ENCODE measurements at places on chromosomes 12 and 14.
A peak's percentile ranks its signal among the peaks of the same experiment; 100 is the strongest.

GRCh38 chr12:115949675-115950074 lies 327.8 kb downstream of the MED13L start:
- no peak for DNase-seq

GRCh38 chr12:105805730-105806399 lies 332.9 kb downstream of the NUAK1 start:
- no peak for DNase-seq

GRCh38 chr12:88590851-88591250 lies 10.6 kb upstream of the KITLG start:
- DNase-seq = no peak

DNA sequence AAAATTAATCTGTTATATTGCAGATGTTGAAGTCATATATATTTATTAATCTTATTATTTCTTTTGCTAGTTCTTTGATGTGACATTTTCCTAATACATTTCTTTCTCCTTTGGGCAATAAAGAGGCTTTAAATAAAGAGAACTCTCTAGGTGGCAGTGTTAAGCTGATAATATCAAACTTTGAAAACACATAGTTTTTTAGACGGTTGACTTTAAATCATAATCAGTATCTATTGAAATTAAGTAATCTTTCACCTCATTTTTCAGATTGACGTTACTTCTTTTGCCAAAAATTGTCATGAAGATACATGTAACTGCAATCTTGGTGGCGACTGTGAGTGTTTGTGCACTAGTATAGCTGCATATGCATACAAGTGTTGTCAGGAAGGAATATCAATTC lies 130.8 kb upstream of the PTPRQ start:
- DNase-seq = no peak

- peak; percentile 65 for DNase-seq
Observed at GRCh38 chr12:55933799-55934742, 3.1 kb downstream of the DGKA start.

DNA sequence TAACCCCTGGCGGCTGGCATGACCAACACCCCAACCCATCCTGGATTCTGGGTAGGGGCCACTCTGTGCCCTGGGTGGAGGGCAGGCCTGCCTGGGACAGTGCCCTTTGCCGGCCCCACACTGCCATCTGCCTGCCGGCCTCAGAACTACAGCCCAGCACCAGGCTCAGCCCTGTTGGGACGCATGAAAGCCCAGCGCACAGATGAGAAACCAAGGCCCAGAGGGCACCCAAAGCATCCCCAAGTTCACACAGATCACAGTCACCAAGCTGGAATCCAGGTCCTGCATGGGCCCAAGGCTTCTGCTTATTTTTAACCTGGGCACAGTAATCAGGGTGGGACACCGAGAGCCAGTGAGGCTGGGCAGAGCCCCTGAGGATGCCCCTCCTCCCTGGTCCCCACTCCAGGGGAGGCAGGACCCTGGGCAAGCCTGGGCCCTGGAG lies 26.2 kb downstream of the RFLNA start:
- peak; percentile 72 for DNase-seq

GRCh38 chr12:20567413-20567812 lies 127.7 kb upstream of the SLCO1C1 start:
- DNase-seq = no peak

GRCh38 chr12:7376196-7376595 lies 67.8 kb downstream of the CD163L1 start:
- DNase-seq = no peak

DNA sequence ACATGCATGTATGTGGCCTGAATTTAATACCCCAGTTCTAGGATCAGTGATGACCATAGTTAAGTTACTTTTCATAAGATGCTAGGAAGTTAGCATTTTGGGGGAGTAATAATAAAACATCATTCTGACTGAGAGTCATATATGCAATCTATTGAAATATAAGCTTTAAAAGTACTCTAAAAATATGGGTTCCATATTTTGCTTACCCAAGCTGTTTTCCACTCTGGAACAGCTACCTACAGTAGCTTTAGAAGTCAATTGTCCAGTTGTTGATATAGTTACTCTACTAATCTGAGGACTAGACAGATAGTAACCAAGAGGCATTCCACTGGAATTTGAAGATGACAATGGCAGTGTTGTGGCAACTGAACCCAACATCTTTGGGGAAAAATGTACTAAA lies 4.0 kb downstream of the LMNTD1 start:
- DNase-seq = no peak

- DNase-seq = no peak
Observed at GRCh38 chr12:25681580-25681979, 128.5 kb upstream of the LMNTD1 start.

- peak; percentile 24 for DNase-seq
Observed at GRCh38 chr14:104724981-104725771, 1.1 kb downstream of the ADSS1 start.

DNA sequence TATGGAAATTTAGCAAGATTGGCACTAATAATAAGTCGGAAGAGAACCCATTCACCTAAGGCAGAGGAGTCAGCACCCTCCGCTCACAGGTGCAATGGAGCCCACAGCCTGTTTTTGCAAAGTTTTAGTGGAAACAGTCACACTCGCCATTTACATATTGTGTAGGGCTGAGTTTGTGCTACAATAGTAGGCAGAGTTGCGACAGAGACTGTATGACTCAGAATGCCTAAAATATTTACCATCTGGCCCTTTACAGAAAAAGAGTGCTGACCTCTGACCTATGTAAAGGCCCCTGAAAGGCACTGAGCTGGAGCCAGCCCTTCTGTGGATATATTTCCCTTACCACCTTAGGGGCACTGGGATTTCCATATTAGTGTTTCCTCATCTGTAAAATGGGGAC lies 79.0 kb downstream of the PRIMA1 start:
- DNase-seq = no peak

DNA sequence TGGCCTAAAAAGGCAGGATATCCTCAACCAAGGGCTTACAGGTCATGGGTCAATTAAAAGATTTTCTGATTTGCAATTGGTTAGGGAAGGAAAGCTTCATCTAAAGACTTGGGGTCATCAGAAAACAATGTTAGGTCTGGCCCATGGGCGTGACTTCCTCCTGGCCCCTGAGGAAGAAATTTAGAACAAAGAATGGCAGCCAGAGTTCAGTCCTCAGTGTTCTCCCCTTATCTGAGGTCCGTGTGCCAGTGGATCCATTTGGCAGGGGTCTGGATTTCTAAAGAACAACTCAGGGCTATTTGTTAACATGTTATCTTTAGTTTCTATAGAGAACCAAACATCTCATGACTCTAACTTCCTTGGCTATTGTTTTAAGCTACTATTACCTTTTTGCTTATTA lies 27.8 kb upstream of the NFYB start:
- DNase-seq = no peak

GRCh38 chr12:106287364-106287763 lies 15.2 kb upstream of the TCP11L2 start:
- DNase-seq = no peak

GRCh38 chr12:96250119-96250685 lies 56.0 kb downstream of the ELK3 start:
- no peak for DNase-seq

- no peak for DNase-seq
Observed at GRCh38 chr14:69226178-69226577, 33.8 kb upstream of the GALNT16 start.

DNA sequence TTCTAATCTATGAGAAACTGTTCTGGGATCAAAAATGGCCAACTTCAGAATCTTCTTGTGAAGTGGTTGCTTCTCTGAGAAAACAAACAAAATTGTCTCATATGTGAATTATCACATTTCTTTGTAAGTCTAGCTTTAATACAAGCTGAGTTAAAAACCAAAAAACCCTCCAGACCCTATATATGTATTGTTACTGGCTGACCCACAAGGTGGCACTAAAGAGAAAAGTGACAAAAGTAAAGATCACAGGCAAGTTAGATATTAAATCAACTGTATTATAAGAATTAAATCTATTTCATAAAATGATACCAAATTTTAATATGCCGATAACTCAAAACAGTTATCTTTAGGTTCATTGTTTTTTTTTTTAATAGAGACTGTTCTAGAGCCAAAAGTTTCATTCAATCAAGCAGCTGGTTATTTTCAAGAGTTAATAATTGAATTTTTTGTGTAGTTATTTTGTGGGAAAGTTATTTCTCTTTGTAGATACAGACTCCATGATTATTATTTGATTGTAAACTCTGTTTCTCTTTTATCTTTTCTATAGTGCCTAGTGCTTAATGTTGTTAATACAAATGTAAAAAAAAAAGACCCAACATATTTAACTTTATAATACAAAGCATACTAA lies 7.5 kb upstream of the TRHDE start:
- DNase-seq = peak; percentile 63

DNA sequence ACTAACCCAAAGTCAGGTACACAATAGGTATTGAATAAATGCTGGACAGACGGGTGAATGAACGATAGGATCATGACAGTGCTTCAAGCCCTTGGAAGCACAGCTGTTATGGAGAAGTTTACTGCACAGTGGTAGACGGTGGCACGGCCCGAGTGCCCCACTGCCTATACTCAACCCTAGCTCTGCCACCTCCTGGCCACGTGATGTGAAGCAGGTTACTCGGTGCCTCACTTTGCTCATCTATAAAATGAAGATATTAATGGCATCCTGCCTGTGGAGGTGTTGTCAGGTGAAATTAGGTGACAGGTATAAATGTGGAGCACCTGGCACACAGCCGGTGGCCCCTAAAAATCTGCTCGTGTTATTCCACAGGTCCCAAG lies 5.8 kb downstream of the ASB2 start:
- DNase-seq = no peak

GRCh38 chr12:32567296-32567674 lies 111.8 kb upstream of the DNM1L start:
- no peak for DNase-seq

DNA sequence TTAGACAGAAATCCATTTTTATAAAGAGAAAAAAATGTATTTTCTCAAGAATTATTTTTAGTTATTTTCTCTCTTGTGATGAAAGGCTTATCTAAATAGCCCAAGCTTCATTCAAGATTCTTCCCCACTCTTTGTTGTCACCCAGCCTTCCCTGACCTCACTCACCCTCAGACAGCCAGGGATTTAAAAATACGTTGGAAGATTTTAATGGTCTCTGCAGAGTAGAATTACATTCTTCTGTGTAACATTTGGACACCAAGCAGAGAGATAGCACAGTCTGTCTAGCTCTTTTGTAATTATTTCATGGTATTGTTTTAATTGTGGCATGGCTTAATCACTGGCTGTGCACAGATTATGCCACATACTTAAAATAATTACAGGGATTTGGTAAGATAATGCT lies 130.3 kb downstream of the IGF1 start:
- peak; percentile 38 for DNase-seq

GRCh38 chr12:38872156-38872555 lies 33.2 kb downstream of the CPNE8 start:
- DNase-seq = no peak

DNA sequence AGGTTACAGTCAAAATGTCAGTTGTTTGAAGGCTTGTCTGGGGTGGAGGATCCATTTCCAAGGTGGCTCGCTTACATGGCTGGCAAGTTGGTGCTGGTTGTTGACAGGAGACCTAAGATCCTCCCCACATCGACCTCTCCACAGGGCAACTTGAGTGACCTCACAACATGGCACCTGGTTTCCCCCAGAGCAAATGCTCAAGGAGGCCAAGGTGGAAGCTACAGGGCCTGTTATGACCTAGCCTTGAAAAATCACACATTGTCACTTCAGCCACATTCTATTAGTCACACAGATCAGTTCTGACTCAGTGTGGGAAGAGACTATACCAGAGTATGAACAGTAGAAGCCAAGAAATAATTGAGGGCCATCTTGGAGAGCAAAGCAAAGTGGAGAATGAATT lies 11.3 kb upstream of the GNG2 start:
- DNase-seq = no peak

DNA sequence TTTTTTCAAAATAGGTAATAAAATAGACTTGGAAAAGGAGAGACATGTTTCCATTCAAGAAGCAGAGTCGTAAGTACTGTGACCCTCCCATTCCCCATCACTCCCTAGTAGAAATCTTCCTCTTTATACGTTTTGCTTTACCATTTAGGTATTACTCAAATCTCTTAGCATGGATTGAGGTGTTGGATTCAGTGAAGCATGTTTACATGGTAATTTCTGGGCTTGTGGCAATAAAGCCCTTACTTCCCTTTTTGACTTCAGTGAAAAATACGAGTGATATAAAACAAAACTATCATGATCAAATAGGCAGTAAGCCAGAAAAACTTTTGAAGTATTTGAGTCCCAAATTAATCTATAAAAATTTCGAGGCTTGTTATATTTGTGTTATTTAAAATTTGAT lies 27.4 kb downstream of the RAB21 start:
- no peak for DNase-seq

DNA sequence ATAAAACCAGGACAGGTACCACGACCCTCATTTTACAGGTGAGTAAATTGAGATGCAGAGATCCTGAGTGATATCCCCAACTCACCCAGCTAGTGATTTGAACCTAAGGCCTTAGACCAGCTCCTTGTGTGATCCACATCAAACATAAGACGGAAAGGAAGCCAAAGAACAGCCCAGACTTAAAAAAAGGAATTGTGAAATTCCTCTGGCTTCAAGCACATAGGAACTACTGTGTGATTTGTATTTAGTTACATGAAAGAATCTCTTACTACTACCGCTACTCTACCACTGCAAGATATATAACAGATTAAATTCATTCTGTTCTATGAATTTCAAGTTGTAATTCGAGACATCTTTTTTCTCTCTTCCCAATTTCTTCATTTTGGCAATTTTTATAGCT lies 10.5 kb downstream of the E2F7 start:
- no peak for DNase-seq

- DNase-seq = peak; percentile 78
Observed at GRCh38 chr14:99579903-99580571, 24.0 kb downstream of the CCDC85C start.

DNA sequence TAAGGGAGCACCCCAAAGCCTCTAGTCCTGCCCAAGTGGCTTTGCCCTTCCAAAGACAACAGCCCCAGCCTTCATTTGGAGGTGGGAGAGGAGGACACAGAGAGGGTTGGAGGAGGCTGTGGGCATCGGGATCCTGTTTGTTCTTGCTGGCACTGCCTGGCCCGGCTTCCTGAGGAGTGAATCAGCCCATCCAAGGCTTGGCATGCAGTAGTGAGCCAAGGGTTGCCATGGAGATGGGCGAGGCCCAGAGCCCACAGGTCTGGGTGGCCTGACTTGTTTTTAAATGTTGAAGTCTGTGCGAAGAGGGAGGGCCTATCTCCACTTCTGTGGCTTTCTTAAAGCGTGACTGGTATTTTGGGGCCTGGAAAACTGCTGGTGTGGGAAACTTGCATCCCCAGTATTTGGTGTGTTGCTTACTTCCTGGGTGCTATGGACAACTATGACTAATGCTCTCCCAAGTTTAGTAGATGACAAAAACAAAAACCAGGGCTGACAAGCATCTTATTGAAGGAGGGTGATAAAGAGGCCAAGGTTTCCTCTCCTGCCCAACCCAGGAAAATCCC lies 15.8 kb downstream of the CD9 start:
- no peak for DNase-seq
